H1 (cell line): ENCODE measurements at places on chromosomes 7 and 10. TPM values are rescaled to one million over a fixed set of nuclear protein-coding genes. Genes with fewer than 3 reads are reported as not detected.

GRCh38 chr10:45386657-45387056 is 12.6 kb downstream of the ALOX5 start:
- H3K4me1 ChIP-seq: no peaks in the 10 kb centered on the region
- H3K36me3 ChIP-seq: no peaks in the 10 kb centered on the region
- H3K27ac ChIP-seq: no peak overlapping the region
- no peak for DNase-seq

GRCh38 chr10:126770809-126771208 is 100.3 kb upstream of the C10orf90 start:
- no peaks in the 10 kb centered on the region for H3K36me3 ChIP-seq
- no peak overlapping the region for H3K27ac ChIP-seq

DNA sequence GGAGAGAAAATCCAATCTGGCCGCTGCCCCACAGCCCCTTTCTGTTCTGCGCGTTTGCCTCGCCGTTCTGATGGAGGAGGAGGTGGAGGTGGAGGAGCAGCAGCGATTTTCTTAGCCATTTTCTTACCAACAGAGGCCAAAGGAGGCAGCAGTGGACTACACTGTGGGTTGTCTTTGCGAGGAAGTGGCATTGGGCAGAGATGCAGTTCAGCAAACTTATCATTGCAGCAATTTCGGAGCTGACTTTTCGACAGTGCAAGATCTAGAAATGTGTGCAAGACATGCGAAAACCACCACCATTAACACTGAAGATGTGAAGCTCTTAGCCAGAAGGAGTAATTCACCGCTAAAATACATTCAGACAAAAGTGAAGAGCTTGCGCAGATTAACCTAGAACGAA is 1.9 kb upstream of the ARL4A start:
- H3K4me3 ChIP-seq: no peak overlapping the region
- no peaks in the 10 kb centered on the region for H3K27me3 ChIP-seq
- H3K27ac ChIP-seq: no peak overlapping the region
- peak; percentile 29 for DNase-seq
- 0 out of 2 replicates have a peak, but pooled peaks cover 4% of the 10 kb centered on the region for H3K4me1 ChIP-seq

GRCh38 chr10:24396396-24396795 is 187.5 kb downstream of the KIAA1217 start:
- no peaks in the 10 kb centered on the region for H3K27me3 ChIP-seq
- H3K4me3 ChIP-seq: no peak overlapping the region
- DNase-seq: no peak
- no peak overlapping the region for H3K27ac ChIP-seq

- DNase-seq: no peak
- no peak overlapping the region for H3K4me3 ChIP-seq
- H3K36me3 ChIP-seq: no peaks in the 10 kb centered on the region
- no peak overlapping the region for H3K27ac ChIP-seq
- no peaks in the 10 kb centered on the region; the same call in 1 of the 2 replicates for H3K27me3 ChIP-seq
- H3K4me1 ChIP-seq: no peaks in the 10 kb centered on the region
These were observed 18.6 kb downstream of the BLNK start for GRCh38 chr10:96252730-96253129.

DNA sequence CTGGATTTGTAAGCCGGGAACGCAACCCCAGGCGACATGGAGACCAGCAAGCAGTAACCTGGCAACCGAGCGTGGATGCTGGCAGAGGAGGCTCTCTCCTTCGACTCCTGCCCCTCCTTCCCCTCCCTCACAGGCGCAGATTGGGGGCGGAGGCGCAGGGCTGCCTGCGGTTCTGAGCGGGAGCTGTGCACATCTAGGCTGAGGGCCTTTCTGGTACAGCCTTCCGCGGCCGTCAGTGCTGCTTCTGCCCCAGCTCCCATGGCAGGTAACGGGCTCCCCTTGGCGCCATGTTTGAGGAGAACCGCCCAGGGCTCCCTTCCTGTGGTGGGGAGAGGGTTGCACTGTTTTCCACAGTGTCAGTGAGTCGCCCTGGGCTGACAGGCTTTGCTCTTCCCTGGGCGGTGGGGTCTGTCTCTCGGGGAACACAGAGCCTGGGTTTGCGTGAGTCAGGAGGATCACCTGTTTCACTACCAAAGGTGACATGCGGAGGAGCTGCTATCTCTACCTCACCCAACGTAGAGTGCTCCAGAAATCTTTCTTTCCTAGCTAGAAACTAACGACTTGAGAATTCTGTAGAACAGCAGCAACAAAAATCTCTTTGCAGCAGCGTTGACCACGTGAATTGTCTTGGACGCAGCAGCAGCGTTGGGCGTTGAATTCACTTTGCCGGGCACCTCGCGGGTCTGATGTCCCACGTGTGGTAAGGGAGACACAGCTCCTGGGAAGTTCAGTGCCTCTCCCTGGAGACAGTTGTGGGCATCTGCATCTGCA is 154.8 kb upstream of the COBL start:
- peaks cover 9% of the 10 kb centered on the region; the same call in 1 of the 2 replicates for H3K27me3 ChIP-seq
- no peaks in the 10 kb centered on the region for H3K36me3 ChIP-seq
- H3K27ac ChIP-seq: no peak overlapping the region
- H3K4me1 ChIP-seq: no peaks in the 10 kb centered on the region
- no peak overlapping the region; the same call in 1 of the 2 replicates for H3K4me3 ChIP-seq
- peak; percentile 63 for DNase-seq

ST8SIA6 gene
- 0.50 and 0.70 TPM in 2 replicates for polyA plus RNA-seq
